IMR-90 (cell line): ENCODE measurements at places on chromosomes 2 and 18. TPM values are rescaled to one million over a fixed set of nuclear protein-coding genes. Genes with fewer than 3 reads are reported as not detected.
A peak's percentile ranks its signal among the peaks of the same experiment; 100 is the strongest.

- DNase-seq: peak; percentile 78
- H3K27me3 ChIP-seq: no peaks in the 10 kb centered on the region
- H3K36me3 ChIP-seq: no peaks in the 10 kb centered on the region
- peaks cover 10% of the 10 kb centered on the region for H3K4me1 ChIP-seq
- H3K4me3 ChIP-seq: peak overlapping the region; percentile 6; the same call in 1 of the 2 replicates
Measured at GRCh38 chr2:215831296-215831913, 181.9 kb downstream of the MREG start.

DNA sequence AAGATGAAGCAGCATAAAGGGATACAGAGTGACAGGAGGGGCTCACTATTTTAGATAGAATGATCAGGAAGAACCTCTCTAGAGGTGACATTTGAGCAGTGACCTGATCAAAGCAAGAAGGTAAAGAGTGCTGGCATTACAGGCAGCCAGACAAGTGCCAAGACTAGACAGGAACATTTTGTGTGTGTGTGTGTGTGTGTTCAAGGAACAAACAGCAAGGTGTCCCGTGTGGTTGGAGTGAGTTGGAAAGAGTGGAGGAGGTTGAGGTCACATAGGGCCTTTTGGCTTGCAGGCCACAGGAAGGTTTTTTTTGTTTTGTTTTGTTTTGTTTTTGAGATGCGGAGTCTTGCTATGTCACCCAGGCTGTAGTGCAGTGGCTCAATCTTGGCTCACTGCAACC, 25.7 kb downstream of the FZD5 start:
- H3K27me3 ChIP-seq: no peaks in the 10 kb centered on the region
- DNase-seq: no peak
- no peak overlapping the region for H3K4me3 ChIP-seq

GRCh38 chr18:42459873-42460272, 504.8 kb downstream of the PIK3C3 start:
- no peak overlapping the region for H3K4me3 ChIP-seq
- no peak for DNase-seq
- H3K36me3 ChIP-seq: no peaks in the 10 kb centered on the region
- no peaks in the 10 kb centered on the region for H3K4me1 ChIP-seq
- no peak overlapping the region for H3K27ac ChIP-seq

DNA sequence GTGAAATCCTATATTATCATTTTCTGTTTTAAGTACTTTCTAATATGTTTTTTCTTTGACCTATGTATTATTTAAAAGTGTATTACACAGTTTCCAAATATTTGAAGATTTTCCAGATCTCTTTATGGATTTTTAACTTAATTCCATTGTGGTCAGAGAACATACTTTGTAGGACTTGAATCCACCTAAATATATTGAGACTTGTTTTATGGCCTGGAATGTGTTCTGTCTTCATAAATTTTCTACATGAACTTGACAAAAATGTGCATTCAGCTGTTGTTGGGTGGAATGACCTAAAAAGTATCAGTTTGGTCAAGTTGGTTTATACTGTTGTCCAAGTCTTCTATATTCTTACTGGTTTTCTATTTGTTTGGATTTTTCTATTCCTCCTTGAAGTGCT, 33.8 kb upstream of the TMEM247 start:
- no peak overlapping the region for H3K27ac ChIP-seq
- H3K4me1 ChIP-seq: peaks cover 12% of the 10 kb centered on the region
- H3K36me3 ChIP-seq: no peaks in the 10 kb centered on the region
- H3K27me3 ChIP-seq: no peaks in the 10 kb centered on the region
- DNase-seq: no peak
- H3K4me3 ChIP-seq: no peak overlapping the region

- H3K36me3 ChIP-seq: no peaks in the 10 kb centered on the region
- no peak for DNase-seq
- no peak overlapping the region for H3K27ac ChIP-seq
Measured at GRCh38 chr2:110852541-110853263, 120.3 kb downstream of the ACOXL start.

DNA sequence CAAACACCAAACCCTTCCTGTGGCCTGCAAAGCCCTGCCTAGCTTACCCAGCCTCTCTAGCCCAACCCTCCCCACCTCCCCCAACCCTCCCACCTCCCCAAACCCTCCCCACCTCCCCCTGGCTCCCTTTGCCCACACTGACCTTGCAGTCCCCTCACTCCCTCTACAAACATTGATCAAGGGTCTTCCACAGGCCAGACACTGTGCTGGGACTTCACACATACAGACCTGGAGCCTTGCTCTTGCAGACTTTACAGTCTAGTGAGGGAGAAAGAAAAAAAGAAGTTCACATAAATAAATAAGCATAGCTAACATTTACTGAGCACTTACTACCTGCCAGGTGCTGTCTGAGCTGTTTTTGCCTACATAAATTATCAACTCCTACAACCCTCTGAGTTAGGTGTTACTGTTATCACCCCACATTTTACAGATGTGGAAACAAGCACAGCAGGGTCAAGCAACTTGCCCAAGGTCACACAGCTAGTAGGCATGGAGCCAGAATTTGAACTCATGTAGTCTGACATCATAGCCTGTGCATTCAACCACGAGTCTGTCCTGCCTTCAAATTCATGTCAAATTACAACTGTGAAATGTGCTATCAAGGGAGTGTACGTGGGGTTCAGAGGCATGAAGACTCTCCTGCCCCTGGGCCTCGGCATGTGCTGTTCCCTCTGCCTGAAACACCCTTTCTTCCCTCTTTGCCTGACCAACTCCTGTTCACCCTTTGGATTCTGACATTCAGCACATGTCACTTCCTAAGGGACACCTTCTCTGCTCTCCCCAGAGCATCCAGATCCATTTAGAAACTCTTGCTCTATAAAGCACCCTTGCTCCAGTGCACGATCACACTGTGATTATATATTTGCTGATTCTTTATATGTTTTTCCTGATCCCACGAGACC, 209.9 kb downstream of the TNS1 start:
- H3K4me1 ChIP-seq: peaks cover 14% of the 10 kb centered on the region
- H3K36me3 ChIP-seq: peaks cover 2% of the 10 kb centered on the region; the same call in 1 of the 2 replicates
- peak; percentile 38 for DNase-seq
- H3K27me3 ChIP-seq: no peaks in the 10 kb centered on the region
- no peak overlapping the region for H3K4me3 ChIP-seq

SERPINB7 gene
- 100 and 120 TPM in 2 replicates for total RNA-seq

EIF2AK2 gene
- total RNA-seq: 16.8 and 32.2 TPM in 2 replicates

CRYGC gene
- total RNA-seq: not detected in 2 replicates

EGR4 gene
- total RNA-seq: not detected in 2 replicates

AQP12A gene
- total RNA-seq: not detected in 2 replicates

MOGAT1 gene
- total RNA-seq: not detected in 2 replicates

DTNA gene
- 7.5 and 9.5 TPM in 2 replicates for total RNA-seq
